GM06990 (cell line): ENCODE measurements at places on chromosomes 5 and 9.

GRCh38 chr5:138989720-138990119 lies 114.6 kb upstream of the LRRTM2 start:
- no peak for DNase-seq

- DNase-seq: no peak
Observed at GRCh38 chr5:56430422-56430821, 197.3 kb upstream of the ANKRD55 start.

DNA sequence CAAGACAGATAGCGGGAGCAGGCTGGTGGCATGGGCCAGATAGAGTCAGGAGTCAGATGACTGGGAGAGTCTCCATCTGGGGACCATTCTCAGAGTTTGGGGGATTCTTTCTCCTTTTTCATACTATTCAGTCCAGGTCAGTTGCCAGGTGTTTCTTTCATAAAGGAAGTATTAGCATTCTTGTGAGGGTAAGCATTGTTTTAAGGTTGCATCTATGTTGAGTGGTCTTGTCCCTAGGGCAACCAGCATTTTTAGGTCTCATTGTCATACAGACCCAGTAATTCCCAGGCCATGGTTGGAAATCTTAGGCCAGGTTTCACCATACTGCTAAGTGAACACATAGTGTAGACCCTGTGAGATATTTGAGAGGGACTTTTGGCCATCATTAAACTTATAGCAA lies 122.3 kb upstream of the POC5 start:
- DNase-seq: no peak

- DNase-seq: no peak
Observed at GRCh38 chr5:37786862-37787519, 52.9 kb downstream of the GDNF start.

- DNase-seq: no peak
Observed at GRCh38 chr5:158849219-158849791, 250.4 kb downstream of the EBF1 start.

DNA sequence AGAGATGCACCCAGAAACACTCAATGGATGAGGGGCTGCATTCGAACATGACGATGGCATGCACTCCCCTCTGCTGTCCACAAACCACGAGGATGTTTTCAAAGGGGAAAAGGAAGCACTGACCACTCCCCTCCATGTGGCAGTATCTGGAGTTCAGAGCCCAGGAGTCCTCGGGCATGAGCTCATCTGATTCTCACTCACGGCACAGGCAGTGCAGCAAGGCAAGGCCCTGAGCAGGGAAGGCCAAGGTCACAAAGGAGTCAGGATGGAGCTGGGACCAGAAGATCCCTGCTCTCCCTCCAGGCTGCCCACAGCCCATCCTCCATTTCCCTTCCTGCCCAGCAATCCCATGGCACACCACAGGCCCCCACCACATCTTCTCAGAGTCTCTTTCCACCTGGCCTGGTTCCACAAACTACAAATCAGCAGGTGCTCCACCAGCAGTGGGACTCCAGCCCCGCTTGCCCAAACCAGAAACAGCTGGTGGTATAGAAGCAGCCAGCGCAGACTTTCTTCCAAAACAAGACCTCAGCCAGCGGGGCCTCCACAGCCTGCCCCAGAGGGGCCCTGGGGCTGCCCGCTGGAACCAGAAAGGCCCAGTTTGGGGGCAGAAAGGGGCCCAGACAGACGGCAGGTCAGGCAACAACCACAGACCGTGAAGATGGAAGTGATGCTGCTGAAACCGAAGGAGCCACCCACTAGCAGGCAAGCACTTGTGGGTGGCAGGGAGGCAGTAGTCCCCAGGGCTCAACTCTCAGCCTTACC lies 12.2 kb downstream of the TNIP1 start:
- peak; percentile 72 for DNase-seq

DNA sequence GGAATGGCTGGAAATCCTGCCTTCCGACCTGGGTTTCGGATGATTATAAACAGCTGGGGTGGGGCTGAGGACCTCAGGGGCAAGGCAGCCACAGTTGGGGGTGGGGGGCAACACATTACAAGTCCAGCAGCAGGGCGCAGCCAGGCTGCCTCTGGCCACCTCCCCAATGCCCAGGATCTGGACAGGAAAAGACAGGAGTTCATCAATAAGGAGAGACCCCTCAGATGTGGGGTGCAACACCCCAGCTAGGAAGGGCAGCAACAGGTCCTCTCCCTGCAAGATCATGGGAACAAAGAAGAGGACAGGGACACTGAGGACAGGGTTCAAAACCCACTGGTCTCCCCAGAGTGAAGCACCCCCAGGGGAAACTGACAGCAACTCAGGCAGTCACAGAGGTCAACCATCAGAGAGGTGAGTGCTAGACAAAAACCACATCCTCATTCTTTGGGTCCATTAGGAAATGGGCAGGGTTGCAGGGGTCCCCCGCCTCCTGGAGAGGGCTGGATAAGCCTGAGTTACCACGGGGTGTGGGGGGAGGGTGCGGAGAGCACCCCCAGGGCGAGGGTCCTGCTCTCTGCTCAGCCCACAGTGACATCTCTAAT lies 33.5 kb downstream of the SEMA4D start:
- DNase-seq: peak; percentile 68

DNA sequence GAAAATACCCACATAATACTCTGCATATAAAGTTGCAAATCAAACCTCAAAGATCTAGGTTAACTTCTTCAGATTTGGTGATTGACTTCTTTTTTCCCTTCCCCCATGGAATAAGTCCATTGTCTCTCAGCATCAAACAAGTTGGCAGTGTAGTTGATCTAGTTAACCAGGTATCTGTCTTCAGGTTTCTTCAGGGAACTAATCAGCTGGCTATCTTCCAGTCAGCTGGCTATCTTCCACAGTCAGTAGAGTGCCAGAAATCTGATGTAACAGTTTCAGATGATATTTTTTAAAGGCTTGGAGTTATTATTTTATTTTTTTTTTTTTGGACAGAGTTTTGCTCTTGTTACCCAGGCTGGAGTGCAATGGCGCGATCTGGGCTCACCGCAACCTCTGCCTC lies 16.8 kb downstream of the TNFSF15 start:
- no peak for DNase-seq

DNA sequence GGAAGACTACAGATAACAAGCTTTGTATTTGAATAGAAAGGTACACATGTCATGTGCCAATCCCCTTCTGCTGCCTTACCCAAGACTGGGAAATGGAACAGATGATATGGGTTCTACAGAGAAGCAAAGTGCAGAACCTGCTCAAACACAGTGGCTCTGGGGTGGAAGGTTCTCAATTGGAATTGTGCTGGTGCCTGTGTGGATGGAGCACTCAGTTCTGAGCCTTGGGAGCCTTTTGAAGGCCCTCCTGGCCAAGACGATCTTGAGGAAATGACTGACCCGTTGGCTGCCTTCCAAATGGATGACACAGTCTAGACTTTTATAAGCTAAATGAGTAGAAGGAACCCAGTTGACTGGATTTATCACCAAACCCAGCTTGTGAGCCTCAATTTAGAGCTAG lies 4.2 kb upstream of the PRSS3 start:
- no peak for DNase-seq

DNA sequence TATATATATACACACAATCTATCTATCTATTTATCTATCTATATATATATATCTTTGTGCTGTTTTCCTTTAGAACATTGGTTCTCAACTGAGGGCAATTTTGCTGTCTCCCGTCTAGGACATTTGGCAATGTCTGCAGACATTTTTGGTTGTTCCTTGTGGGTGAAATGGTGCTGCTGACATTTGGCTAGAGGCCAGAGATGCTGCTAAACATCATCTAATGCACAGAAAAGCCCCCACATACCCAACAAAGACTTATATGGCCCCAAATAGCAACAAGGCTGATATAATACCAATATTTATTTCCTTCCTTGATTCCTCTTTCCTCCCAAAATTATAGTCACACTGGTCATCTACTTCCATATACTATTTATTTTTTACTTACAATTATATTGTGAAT lies 197.5 kb downstream of the TRPM3 start:
- DNase-seq: no peak

DNA sequence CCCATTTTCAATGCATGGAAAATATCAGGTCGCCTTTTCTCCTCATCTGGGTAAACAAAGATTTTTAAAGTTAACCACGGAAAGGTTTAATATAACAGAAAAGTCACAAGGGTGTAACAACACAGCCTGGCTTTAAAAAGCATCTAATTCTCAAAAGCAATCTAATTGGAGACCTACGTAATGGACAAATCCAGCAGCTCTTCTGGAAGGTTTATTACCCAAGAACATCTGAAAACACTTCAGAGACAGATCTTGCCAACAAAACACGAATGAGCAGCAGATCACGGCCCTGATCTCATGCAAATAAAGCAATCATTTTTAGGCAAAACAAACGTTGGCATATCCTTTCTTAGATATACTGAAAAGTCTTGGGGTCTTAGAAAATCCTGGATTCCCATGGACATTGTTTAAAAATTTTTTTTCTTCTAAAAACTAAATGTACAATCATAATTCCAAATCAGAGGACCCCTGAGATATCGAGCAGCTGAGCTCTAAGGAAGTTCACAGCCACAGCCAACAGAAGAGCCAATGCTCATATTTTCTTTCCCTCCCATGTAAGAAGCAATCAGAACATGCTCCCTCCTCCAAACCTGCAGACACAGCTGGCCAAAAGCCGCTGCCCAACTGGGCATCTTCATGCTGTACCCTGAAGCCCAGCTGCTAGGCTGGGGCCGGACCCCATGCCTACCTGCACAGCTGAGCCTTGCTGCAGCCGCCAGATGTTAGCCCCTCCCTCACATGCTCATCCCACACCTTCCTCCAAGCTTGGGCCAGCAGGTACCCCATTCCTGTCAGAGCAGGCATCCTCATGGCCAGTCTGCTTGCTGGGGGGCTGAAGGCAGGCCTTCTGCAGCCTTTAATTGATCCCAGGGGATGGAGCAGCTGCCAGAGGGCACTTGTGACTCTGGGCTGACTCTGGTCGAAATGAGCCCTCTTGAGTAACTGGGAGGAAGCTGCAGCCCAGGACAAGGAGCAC lies 11.2 kb downstream of the ANKS6 start:
- no peak for DNase-seq

- no peak for DNase-seq
Observed at GRCh38 chr5:56984445-56984844, 32.5 kb upstream of the MIER3 start.

DNA sequence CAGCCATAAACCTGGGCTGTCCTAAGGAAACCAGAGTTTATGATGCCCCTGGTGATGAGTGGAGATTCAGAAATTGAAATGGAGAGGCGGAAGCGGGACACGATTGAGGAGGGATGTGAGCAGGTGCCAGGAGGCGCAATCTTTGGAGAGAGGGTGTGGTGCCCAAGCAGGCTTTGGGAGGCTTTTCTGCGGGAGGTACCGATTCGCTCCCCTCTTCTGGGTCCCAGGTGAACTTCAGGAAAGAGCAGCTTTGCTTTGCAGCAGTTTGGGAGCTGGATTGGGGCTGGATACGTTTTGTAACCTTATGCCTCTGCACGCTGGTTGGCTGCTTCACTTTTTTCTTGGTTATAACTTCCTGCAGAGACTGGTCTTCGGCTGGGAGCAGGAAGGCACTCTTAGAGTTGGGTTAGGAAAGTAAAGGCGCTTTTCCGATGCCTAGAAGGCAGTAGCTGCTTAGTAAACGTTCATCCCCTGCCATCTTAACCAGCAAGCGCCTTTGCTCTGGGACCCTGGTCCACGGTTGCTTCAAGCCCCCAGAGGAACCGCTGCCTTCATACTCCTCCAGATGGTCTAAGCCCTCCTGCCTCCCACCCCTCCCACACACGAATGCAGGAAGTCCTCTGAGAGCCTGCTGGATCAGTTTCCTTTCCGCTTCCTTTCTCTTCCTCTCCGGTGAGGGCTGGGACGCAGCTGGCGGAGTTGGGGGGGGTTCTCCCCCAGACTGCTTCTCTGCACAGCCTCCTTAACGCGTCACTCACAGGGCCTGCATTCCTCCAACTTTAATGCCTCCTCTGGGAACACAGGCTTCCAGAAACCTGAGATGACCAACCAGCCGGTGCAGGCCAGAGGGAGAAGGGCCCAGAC lies 15.2 kb upstream of the NEK6 start:
- no peak for DNase-seq

- no peak for DNase-seq
Observed at GRCh38 chr9:93105620-93106019, 9.6 kb downstream of the CARD19 start.
